ENCODE measurements at places on chromosomes 2 and 18.
A peak's percentile ranks its signal among the peaks of the same experiment; 100 is the strongest.

GRCh38 chr18:48656582-48656981, 117.8 kb downstream of the CTIF start:
- DNase-seq: no peak
- H3K27me3 ChIP-seq: no peaks in the 10 kb centered on the region
- peaks cover 67% of the 10 kb centered on the region for H3K36me3 ChIP-seq
- peaks cover 35% of the 10 kb centered on the region for H3K4me1 ChIP-seq

DNA sequence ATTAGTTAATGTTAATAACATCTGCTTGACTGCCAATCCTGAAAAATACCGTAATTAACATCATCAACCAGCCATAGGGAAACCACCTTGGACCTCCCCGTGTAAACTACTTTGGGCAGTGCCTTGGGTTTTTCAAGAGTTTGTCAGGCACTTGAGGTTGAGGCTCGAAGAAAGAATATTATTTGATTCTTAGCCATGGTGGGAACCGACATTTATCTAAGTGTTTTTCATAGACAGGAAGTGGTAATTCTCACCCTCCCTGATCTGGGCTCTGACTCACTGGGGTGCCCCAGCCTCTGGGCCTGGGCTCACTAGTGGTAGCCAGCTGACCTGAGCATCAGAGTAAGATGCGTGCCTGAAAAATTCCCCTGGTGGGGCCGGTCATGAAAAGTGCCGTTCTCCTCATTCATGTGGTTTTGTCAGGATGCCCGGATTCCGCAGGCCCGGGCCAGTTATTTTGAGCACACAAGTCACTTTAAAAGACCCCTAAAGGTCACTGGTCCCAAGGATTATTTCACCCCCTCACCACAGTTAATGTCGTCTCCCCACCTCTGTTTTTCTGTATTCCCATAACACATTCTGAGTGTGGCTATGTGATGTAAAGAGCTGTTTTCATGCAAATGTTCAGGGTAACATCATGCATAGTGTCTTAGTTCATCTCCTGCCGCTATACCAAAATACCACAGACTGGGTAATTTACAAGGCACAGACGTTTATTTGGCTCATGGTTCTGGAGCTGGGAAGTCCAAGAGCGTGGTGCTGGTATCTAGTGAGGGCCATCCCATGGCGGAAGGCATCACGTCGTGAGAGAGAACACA, 21.6 kb upstream of the SPATA3 start:
- peaks cover 24% of the 10 kb centered on the region for H3K4me1 ChIP-seq
- peak; percentile 92 for DNase-seq

DNA sequence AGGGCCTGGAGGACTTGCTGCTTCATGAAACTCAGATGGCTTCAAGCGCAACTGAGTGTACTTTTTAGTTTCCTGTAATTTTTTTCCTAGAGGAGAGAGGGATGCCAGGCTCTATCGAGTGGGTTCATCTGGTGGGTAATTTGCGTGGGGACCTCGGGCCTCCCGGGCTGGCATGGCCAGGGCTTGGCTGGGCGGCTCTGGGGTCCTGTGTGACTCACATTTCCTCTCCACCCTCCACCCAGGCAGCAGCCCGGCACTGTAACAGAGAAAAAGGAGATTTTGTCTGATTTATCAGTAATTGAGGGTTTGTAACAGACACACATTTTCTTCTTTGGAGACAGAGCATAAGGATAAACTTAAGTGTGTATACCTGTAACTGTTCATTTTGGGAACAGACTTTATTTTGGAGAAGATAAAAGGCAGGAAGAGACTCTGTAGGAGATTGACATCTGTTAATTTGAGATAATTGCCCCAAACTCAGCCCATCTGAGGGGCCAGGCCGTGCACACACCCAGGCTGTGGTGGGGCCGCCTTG, 64.3 kb downstream of the NFATC1 start:
- H3K36me3 ChIP-seq: peaks cover 2% of the 10 kb centered on the region
- H3K27me3 ChIP-seq: no peaks in the 10 kb centered on the region
- no peak overlapping the region for H3K27ac ChIP-seq
- peaks cover 34% of the 10 kb centered on the region for H3K4me1 ChIP-seq
- H3K4me3 ChIP-seq: no peak overlapping the region

GRCh38 chr2:126933711-126934091, 35.0 kb downstream of the TEX51 start:
- H3K4me3 ChIP-seq: no peak overlapping the region
- H3K4me1 ChIP-seq: no peaks in the 10 kb centered on the region
- no peaks in the 10 kb centered on the region for H3K36me3 ChIP-seq
- H3K27me3 ChIP-seq: peaks cover 6% of the 10 kb centered on the region

- DNase-seq: no peak
- no peaks in the 10 kb centered on the region for H3K36me3 ChIP-seq
- H3K27me3 ChIP-seq: no peaks in the 10 kb centered on the region
- H3K4me1 ChIP-seq: peaks cover 13% of the 10 kb centered on the region
- H3K4me3 ChIP-seq: no peak overlapping the region
- no peak overlapping the region for H3K27ac ChIP-seq
Observed at GRCh38 chr18:23154030-23154429, 18.7 kb downstream of the CABLES1 start.

DNA sequence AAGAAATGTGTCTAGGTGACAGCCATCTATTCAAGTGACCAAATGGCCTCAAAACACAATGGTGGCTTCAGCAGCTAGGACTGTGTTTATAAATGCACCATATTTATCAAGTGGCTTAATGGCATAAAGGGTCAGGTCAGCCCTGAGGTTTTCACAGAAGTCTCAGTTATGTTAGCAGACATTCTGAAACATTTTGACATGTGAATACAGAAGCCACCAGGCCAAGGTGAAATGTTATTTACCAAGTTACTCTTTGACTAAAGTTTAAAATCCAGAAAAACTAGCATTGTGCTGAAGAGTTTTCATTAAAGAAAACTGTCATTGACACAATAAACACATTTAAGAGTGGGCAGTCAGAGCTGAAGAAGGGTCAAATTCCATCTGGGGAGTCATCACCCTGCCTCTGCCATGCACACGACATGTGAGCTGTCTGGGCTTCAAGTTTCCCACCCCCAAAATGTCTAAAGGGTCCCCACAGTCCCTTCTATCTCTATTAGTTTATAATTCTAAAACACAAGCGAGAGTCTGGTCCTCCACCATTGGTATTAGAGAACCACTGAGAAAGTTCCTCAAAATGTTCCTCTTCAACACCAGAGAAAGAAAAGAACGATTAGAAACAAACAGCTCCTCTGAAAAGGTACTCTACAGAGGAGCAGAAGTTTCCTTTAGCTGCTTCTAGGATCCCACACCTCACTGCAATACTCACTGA, 77.5 kb upstream of the FZD5 start:
- no peaks in the 10 kb centered on the region for H3K27me3 ChIP-seq
- H3K36me3 ChIP-seq: no peaks in the 10 kb centered on the region
- DNase-seq: no peak
- no peak overlapping the region for H3K4me3 ChIP-seq
- H3K4me1 ChIP-seq: peaks cover 5% of the 10 kb centered on the region
- H3K27ac ChIP-seq: no peak overlapping the region

DNA sequence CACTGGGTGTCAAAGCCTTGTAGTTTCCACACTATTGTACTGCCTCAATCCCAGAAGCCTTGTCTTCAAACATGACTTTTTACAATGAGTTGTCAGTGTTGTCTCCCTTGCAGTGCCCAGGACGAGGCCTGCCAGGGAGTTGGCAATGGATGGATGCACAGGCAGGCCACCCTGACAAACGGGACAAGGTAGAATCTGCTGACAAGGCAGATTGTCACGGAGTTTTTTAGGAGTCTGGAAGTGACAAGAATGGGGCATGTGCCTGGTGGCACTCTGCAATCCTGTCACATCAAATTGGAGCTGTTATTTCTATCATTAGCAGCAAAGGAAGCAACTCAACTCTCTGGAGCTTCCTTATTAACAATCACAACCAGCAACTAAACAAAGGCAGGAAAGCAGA, 25.2 kb upstream of the GPR39 start:
- no peak overlapping the region for H3K27ac ChIP-seq
- H3K4me1 ChIP-seq: no peaks in the 10 kb centered on the region
- no peak for DNase-seq
- no peak overlapping the region for H3K4me3 ChIP-seq

Measured in SJSA1 (cell line).